ENCODE measurements at places on chromosomes 2 and 18. TPM values are rescaled to one million over a fixed set of nuclear protein-coding genes. Genes with fewer than 3 reads are reported as not detected.
A peak's percentile ranks its signal among the peaks of the same experiment; 100 is the strongest.

Gene RNU2-63P
- 6.9 TPM for total RNA-seq

Gene TMEM169
- total RNA-seq: 3.2 TPM

- H3K4me1 ChIP-seq: peaks cover 26% of the 10 kb centered on the region
- H3K27ac ChIP-seq: peak within 1 kb of the TSS; percentile 55
- H3K4me3 ChIP-seq: peak within 1 kb of the TSS; percentile 97
Measured at GRCh38 chr2:69013142-69013839, at the start of gene ANTXR1. ANTXR1 (plus strand) TSS chr2:69013179; CDS start chr2:69013500, 321 bp downstream.

DNA sequence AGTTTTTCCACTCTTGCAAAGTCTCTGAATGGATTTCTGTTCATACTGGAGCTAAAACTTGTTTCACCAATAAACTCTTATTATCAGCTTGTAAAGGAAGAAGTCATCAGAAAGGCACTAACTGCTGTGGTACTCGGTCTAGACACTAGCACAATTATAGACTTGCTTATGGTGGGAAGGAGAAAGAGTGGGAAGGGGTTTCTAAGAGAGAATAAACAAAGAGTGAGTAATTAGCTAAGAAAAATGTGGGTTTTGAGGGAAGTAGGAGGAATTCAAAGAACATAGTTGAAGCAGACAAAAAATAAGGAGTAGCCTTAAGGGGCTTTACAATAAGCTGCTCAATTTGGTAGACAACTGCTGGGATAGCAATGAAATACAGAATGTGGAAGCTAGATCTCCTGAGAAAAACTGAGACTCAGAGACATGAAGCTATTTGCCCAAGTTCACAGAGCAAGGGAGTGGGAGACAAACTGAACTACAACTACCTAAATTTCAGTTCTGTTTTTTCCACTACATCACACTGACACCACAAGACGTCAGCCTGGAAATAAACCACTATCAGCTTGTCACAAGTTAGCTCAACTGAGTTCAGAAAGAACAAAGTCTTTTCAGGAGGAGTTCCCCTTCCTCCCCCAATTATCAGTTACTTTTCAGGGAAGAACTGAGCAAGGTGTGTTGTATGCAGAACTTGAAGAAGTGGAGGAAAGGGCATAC is 59.7 kb downstream of the MAP4K3 start:
- H3K4me3 ChIP-seq: no peak overlapping the region
- H3K4me1 ChIP-seq: peaks cover 25% of the 10 kb centered on the region
- peaks cover 31% of the 10 kb centered on the region for H3K36me3 ChIP-seq
- H3K27me3 ChIP-seq: peaks cover 2% of the 10 kb centered on the region
- no peak for DNase-seq
- peak overlapping the region; percentile 14 for H3K27ac ChIP-seq

All from endothelial cell (in vitro differentiated cells).